Nasal cavity respiratory epithelium epithelial cell of viscerocranial mucosa (primary cell): ENCODE measurements at places on chromosomes 4 and X. TPM values are rescaled to one million over a fixed set of nuclear protein-coding genes. Genes with fewer than 3 reads are reported as not detected.

The AKAP17A gene
- total RNA-seq, result 30.4 and 33.0 TPM in 2 replicates

The SHISA3 gene
- total RNA-seq, result not detected in 2 replicates

The NSUN7 gene
- 3.6 and 4.1 TPM in 2 replicates for total RNA-seq

The PAGE2 gene
- total RNA-seq, result not detected in 2 replicates

The MAGEA8 gene
- not detected in 2 replicates for total RNA-seq

The PPP4R3C gene
- not detected in 2 replicates for total RNA-seq

The GASK1B gene
- 0.34 and 10.1 TPM in 2 replicates for total RNA-seq

The GAGE12E gene
- total RNA-seq, result not detected in 2 replicates
